Cortex of kidney (tissue), 1 donor: ENCODE measurements at places on chromosomes 11 and 22.

DNA sequence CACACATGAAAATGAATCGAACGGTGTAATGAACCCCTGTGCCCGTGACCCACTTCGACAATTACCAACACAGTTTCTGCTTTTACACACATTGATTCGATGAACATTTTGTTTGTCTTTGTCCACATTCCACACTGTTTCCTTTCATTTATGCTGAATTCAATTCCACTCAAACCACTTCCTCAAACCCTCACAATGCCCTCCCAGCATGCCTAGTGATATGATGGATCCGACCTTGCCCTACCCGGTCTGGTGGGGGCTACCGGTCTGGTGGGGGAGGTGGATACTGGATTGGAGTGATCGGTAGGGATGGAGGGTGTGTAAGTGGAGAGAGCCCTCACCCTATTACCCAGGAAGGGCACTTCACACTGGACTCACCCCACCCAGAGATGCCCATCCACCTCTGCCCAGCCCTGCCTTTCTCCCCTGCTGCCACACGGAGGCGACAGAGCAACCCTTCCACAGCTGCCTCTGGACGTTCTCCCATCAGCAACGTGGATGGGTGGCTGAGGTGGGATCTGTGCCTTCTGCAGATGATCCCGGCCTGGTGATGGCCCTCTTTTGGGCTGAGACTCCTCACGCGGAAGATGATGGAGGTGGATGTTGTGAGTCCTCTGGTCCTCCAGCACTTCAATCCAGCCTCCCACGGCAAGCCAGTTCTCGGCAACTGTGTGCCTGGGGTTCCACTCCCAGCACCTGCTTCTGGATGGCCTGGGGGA lies 33.0 kb upstream of the P2RY2 start:
- no peak for DNase-seq

DNA sequence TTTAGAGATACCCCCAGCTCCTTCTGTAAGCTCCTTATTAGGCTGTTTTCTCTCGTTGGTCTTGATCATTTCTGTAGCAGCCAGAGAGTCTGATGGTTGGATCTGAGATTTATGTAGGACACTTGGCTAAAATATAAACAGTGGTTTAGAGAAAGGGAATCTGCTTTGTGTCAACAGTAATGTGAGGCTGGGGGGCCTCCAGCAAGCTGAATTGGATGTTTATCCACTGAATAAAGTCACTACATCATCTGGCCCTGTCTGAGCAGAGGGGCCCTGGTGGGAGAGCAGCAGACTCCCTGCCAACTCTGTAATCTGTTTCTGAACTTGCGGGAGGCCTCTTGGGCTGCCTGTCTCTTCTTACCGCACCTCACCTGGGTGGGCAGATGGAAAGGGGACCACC lies 328.5 kb upstream of the PLET1 start:
- no peak for DNase-seq

DNA sequence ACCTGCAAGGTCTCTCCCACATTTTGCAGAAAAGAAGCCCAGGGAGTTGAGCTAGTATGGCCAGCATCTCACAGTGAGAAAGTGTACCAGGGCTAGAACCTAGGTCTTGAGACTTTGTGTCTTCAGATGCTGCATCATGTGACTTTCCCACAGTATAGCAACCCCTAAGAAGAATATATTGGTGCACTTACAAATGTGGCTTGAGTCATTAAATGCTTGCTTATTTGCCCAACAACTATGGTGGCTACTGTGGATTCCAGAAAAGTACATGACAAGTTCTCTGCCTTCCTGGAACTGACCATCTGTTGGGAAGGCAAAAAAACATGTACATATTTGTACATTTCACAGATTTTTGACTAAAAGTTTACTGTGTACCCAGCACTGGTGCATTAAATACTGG lies 55.0 kb downstream of the POLD3 start:
- DNase-seq, result no peak

DNA sequence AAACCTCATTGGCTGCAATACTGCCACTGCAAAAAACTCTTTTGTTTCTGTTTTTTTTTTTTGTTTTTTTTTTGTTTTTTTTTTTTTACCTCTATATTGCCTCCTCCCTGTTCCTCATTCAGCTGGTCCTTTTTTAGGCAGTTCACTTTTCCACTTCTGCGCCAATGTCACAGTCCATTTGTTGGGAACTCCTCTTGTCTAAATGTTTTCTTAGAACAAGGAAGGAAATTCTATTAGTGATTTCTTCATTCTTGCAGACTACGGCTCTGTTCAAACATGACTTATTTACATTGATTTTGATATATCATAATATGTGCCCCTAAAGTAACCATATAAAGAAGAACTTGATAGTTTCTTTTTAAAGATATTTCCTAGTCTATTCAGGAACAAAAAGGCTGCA lies 2.9 kb downstream of the FAM118B start:
- DNase-seq, result no peak

GRCh38 chr11:20861322-20861721 lies 191.9 kb downstream of the NELL1 start:
- no peak for DNase-seq

DNA sequence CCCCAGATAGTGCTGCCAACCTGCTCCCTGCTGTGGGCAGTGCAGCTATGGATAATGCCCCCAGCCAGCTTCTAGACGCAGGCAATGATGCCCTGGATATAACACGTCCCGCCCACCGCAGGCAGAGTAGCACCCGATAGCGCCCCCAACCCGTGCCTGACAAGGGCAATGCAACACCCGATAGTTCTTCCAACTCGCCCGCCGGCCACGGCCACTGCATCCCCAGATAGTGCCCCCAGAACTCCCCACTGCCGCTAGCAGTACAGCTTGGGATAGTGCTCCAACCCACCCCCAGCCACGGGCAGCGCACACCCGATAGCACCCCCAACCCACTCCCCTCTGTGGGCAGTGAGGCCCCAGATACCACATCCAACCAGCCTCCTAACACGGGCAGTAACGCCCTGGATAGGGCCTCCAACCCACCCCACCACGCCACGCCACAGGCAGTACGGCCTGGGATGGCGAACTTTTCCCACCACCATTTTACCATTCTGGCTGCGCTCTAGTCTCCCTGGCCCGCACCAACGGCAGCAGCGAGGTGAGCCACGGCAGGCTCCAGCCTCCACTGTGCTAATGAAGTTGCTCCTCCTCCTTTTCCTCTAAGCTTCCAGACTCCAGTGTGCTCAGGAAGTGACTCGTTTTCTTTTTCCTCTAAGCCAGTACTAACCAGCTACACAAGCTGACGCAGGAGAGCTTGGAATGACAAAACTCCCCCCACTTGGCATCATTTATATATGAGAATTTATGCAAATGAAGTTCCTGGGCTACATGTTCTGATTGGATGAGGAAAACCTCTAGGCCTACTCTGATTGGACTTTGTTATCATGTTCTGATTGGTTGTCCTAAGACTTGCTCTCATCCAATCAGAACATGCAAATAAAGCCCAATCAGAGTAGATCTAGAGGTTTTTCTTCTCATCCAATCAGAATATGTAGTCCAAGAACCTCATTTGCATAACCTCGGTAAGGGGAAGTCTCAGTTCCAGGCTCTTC lies 3.0 kb upstream of the RFPL3 start:
- DNase-seq, result no peak
